ENCODE measurements at places on chromosomes 11 and 22. TPM values are rescaled to one million over a fixed set of nuclear protein-coding genes. Genes with fewer than 3 reads are reported as not detected.
A peak's percentile ranks its signal among the peaks of the same experiment; 100 is the strongest.

- DNase-seq = no peak
Observed at GRCh38 chr11:96147186-96147585, 195.8 kb downstream of the MAML2 start.

- DNase-seq = peak; percentile 63
Observed at GRCh38 chr11:12506404-12506921, 129.1 kb downstream of the PARVA start.

CASP1 gene
- 21.0 TPM for total RNA-seq

MCM5 gene
- total RNA-seq = 76.9 TPM

GRCh38 chr11:121394785-121395184 lies 57.3 kb upstream of the SORL1 start:
- no peak for DNase-seq

GRCh38 chr11:5992604-5993251 lies 5.9 kb upstream of the OR52L1 start:
- DNase-seq = peak; percentile 29

GRCh38 chr22:24400034-24400725 lies 27.2 kb upstream of the ADORA2A start:
- no peak for DNase-seq

- no peak for DNase-seq
Observed at GRCh38 chr11:66332371-66333219, 3.6 kb downstream of the RIN1 start.

VSIG10L2 gene
- not detected for total RNA-seq

OR2AG2 gene
- 0.09 TPM for total RNA-seq

DNA sequence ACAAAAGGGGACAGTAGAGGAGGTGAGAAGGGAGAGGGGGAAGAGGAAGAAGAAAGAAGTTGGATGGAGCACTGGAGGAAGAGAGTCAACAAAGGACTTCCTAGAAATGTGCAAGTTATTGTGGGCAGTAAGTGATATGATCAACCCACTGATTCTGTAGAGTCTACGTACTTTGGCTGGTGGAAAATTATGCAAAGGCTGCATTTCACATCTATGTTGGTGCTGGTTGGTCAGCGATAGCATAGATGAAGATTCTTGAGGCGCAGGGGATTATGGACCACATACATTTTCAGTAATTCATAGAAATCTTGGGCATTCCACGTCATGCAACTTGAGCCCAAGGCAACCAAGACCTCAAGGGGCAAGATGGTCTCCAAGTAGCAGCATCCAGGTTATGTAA lies 12.6 kb upstream of the BIRC3 start:
- DNase-seq = no peak

GRCh38 chr11:31412946-31413345 lies 43.3 kb downstream of the DNAJC24 start:
- DNase-seq = peak; percentile 42

DNA sequence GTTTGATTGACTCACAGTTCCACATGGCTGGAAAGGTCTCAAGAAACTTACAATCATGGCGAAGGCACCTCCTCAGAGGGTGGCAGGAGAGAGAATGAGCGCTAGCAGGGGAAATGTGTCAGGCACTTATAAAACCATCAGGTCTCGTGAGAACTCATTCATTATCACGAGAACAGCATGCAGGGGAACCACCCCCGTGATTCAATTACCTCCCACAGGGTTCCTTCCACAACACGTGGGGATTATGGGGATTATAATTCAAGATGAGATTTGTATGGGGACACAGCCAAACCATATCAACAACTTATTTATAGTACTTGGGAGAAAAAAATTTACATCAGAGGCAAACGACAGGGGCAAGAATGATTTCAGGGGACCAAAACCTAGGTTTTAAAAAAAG lies 3.0 kb downstream of the ME3 start:
- no peak for DNase-seq

- DNase-seq = peak; percentile 91
Observed at GRCh38 chr11:112794331-112794846, 166.8 kb upstream of the NCAM1 start.

Data from fibroblast of the aortic adventitia (primary cell).